GM06990 (cell line): ENCODE measurements at places on chromosomes 1 and 21.

DNA sequence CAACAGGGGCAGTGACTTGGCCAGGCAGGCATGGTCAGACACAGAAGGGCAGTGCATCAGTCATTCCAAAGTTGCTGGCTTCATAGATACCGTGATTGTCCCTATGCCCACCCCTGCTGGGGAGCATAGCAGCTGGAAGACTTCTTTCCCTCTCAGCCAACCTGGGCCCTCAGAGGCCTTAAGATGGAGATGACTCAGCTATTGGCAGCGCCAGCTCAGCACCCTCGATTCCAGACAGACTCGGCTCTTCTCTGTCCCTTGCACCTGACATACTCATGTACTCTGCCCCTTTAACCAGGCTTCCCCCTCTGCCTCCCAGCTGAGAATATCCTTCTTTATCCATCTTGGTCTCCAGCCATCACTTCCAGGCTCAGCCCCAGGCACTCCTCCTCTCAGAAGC lies 16.8 kb downstream of the SLAMF8 start:
- no peak for DNase-seq

- DNase-seq: no peak
These were observed 78.5 kb downstream of the BRINP2 start for GRCh38 chr1:177249231-177249630.

GRCh38 chr21:22044431-22044830 lies 1046.2 kb downstream of the NCAM2 start:
- DNase-seq: no peak

DNA sequence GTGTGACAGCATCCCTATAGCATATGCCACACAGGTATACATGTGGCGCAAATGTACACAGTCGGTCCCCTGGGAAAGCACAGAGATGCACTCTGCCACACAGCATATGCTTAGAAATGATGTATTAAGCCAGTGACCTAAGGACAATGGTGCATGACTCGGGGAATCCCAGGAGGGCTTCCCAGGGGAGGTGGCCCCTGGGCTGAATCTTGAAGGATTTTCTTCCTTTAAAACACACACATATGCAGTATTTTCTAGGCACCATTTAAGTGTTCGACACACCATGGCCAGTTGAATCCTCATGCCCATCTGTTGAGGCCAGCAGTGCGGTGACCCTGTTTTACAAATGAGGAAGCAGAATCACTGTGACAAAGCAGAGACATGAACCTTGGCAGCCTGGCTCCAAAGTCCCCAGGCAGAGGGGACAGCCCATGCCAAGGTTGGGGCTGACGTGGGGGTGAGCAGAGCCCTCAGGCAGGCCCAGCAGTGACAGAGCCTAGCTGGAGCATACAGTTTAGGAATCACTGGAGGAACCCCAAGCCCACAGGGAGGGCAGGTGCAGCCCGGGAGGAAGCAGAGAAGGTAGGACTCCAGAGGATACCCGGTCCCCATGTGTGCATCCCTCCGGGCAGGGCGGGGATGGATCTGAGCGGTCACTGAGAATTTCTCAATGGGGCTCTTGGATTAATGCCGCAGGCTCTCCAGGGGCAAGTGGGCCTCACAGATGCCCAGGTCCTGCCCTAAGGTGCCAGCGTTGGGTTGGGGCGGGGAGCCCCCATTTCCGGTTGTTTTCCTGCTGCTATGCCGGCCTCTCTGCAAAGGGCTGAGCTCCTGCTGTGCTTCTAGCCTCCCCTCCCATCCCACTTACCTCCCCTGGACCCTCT lies 28.4 kb downstream of the WNT3A start:
- no peak for DNase-seq

DNA sequence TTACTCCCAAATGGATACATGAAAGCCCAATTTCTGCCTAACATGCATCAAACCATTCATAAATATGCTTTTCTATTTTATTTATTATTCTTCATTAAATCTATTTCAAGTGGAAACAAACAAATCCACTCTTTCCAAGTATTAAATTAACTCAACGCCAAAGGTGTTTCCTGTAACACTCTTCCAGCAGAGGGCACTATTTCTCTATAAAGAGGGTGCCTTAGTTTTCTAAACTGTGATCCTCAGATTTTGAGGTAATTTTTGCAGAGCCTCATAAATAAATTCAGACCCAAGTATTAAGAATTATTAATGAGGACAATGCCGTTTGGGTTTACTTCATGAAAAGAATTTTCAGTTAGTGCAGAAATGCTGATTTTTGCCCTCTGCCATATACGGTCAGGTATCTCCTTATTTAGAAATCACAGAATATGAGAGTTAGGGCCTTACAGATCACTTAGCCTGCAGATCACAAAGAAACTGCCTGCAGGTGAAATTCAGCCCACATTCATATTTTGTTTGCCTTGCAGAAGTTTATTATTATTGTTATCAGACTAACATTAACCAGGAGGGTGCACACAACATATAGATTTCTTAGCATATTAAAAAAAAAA lies 40.1 kb upstream of the MYSM1 start:
- no peak for DNase-seq
